ENCODE measurements at places on chromosomes 1 and 21.

- no peak for DNase-seq
These were observed 216.6 kb upstream of the PLXNA2 start for GRCh38 chr1:208460823-208461222.

DNA sequence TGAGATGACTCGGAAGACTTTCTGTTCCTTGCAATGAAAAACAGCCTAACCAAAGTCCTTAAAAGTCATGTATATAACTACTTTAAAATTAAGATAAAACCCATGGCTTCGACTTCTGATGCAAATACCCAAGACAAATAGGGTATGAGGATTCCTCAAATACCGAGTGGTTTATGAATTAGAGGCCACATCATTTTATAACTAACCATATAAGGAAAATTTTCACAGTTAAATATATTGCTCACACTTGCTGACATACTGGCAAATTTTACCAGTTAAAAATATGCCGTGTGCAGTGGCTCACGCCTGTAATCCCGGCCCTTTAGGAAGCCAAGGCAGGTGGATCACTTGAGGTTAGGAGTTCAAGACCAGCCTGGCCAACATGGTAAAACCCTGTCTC, 5.4 kb downstream of the RERE start:
- no peak for DNase-seq

DNA sequence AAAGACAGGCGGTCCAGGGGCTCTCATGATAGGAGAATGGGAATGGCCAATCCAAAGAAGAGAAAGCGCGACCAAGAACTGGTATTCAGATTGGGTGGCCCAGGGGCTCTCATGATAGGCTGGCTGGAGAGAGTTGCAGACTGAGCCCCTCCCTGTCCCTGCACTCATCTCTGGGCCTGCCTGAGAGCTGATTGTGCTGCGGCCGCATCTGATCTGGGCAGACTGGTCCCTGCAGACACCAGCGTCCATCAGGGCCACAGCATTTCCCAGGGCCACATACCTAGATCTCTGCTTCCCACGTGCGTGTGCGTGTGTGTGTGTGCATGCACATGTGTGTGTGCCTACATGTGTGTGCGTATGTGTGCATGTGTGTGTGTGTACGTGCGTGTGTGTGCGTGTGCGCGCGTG, 30.4 kb upstream of the MAN1C1 start:
- no peak for DNase-seq

GRCh38 chr1:20400341-20401177, 85.5 kb downstream of the CAMK2N1 start:
- no peak for DNase-seq

GRCh38 chr1:219534991-219535390, 77.9 kb downstream of the ZC3H11B start:
- no peak for DNase-seq

DNA sequence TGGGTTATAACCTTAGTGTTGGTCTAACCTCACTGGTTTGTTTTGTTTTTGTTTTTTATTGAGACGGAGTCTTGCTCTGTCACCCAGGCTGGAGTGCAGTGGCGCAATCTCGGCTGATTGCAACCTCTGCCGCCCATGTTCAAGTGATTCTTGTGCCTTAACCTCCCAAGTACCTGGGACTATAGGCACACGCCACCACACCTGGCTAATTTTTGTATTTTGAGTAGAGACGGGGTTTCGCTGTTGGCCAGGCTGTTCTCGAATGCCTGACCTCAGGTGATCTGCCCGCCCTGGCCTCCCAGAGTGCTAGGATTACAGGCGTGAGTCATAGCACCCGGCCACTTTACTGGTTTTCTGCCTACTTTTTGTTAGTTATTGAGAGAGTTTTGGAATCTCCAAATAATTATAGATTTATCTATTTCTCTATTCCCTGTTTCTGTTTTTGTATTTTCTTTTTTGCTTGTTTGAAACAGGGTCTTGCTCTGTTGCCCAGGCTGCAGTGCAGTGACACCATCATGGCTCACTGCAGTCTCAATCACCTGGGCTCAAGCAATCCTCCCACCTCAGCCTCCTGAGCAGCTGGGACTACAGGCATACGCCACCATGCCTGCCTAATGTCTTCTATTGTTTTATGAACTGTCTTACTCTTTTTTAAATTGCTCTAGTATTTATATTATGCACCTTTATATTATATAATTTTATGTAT, 21.4 kb downstream of the SMG7 start:
- DNase-seq = no peak

DNA sequence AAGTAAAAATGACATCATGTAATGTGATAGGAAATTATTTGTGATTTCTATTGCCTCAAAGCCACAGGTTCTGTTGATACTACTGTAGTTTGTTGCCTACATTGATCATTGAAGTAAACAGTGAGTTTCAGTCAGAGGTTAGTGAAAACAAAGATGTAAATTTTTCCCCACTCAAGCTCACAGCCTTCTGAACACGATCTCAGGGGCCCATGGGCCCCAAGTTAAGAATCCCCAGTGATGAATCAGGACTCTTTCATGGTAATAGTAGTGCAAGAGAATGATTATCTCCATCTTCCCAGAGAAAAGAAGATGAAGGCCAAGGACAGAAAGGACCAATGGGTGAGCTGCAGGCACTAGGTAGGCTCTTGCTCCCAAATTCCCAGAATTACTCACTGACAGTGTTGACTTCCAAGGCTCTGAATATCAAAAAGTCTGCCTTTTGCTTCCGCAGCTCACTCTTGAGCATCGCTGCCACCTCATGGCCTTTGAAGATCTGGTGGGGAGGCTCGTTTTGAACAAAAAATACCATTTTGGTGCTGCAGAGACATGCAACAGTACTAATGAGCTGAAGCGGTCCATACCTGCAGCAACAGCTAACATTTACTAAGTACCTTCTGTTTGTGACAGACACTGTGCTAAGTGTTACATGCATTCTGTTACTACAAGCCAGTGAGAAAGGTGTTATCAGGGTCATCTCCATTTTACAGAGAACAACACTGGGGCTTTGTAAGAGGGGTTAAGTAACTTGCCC, 113.3 kb downstream of the KIAA0319L start:
- no peak for DNase-seq

DNA sequence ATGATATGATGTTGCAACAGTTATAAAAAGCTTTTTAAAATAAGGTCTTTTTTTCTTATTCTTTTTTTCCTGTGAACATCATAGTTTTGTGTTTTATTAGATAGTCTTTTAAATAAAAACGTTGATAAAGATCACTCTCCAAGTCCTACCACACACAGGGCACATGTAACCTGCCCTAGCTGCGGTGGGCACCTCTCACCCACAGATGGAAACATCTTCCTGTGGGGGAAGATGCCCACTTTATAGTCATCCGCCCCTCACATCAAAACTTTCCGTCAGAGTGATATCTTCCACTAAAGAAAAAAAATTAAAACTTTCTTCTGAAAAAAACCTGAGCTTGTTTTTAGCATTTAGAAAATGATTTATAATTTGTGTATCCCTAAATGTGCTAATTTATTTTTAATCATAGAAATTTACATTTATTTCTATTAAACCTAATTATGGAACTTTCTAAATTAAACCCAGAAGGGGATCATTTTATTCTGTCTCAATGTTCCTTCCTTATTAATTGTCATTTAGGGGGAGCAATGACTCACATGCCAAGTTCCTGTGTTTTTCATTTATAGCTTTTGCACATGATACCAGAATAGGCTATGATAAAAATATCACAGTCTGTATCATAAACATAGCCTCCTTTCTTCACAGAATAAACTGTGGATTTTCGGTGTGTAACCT, 24.7 kb downstream of the TNFRSF9 start:
- no peak for DNase-seq

- DNase-seq = no peak
These were observed 94.0 kb downstream of the CCDC185 start for GRCh38 chr1:223486932-223487886.

- DNase-seq = no peak
These were observed 47.8 kb downstream of the CEP350 start for GRCh38 chr1:180002437-180002836.

GRCh38 chr1:200423235-200423634, 13.4 kb upstream of the ZNF281 start:
- no peak for DNase-seq

GRCh38 chr1:80023358-80023757, 1016.8 kb upstream of the ADGRL4 start:
- DNase-seq = no peak

- peak; percentile 37 for DNase-seq
These were observed 3.1 kb upstream of the MMP23B start for GRCh38 chr1:1628754-1629429.

GRCh38 chr1:39415553-39415952, 75.9 kb upstream of the BMP8A start:
- DNase-seq = no peak

DNA sequence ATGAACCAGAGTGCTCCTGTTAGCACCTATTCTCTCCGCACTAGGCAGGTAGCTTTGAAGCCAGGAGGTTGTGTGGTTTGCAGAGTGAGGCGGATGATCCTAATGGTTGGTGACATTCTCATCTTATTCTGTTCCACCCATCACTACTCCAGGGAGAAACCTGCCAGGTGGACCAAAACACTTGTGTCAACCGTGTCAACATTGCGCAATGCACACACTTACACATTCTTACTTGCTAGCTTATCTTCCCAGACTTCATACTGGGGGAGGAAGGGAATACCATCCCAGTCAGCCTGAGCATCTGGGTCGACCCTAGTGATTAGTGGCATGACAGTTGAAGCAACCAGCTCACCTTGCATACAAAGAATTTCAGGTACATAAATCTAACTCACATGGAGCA, 236.9 kb downstream of the RPS6KC1 start:
- DNase-seq = no peak

DNA sequence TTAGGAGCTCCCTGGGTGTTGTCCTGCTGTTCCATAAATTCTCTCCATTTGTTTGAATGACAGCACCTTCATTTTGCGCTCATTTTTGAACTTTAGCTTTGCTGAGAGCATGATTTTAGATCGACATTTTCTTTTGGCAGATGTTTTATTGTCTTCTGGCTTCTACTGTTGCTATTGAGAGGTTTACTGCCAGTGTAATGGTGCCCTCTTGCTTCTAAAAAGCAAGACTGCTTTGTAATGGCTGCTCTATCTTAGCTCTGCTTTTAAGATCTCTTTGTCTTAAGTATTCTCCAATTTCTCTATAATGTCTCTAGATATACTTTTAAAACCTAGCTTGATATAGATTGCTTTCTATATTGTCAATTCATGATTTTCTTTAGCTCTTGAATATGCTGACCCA, 27.8 kb downstream of the THEM4 start:
- DNase-seq = no peak

Data from activated CD4-positive, alpha-beta T cell treated with anti-CD3 and anti-CD28 coated beads, Interleukin-2, amount 10 ng/mL, durations not matched to agents 7 days and 5 days (primary cell).